ENCODE measurements at places on chromosomes 4 and X. TPM values are rescaled to one million over a fixed set of nuclear protein-coding genes. Genes with fewer than 3 reads are reported as not detected.

DNA sequence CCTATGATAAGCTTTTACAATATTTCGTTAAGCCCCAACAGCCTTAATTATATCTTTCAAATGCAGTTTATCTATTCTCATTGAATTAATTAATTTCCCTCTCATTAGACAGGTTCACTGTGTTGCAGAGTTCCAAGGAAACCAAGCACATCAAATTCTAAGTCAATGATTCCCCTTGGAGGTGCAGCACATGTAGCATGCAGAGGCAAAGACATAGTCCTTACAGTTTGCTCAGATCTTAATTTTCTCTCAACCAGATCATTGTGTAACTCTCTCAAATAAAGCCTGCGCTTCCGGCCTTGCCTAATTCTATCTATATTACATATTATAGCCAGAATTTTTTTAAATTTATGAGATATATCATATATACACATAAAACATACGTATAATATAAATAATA, 205.4 kb downstream of the GRIA2 start:
- no peak for DNase-seq

DNA sequence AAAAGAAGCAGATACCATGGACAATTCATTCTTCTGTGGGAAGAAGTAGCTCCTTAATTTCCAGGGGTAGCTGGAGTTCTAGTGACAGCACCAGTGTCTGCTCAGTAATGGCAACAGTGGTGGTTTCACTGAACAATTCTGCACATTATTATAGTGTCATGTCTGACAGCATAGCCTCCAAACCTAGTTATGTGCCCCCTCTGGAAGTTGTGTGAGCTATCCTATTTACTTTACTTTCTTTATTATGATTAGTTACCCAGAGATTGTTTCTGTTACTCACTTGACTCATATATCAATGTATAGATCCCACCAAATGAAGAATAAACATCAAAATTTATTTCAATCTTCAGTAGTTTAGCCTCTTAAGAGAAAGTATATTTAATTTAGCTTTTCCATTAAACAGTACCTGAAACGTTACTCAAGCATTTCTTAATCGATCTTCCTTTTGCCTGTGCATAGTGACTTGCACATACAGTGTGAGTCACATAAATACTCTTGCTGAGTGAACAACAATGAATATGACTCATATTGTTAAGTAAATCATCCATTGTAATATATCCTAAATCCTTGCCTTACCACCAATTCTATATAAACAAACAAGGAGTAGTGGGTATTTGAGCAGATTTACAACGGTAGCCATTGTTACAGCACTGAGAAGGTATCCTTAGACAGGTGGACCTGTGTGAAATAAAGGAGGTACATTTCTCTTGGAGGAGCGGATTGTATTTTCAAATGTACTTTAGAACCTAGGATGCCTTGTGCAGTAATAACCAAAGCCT, 534.7 kb downstream of the ANKRD50 start:
- DNase-seq, result peak; percentile 91

GRCh38 chr4:71198958-71199357, 139.9 kb upstream of the SLC4A4 start:
- DNase-seq, result no peak

- no peak for DNase-seq
Measured at GRCh38 chr4:18252052-18252451, 230.5 kb upstream of the LCORL start.

GRCh38 chr4:113899271-113900070, 80.0 kb downstream of the ARSJ start:
- DNase-seq, result no peak

DNA sequence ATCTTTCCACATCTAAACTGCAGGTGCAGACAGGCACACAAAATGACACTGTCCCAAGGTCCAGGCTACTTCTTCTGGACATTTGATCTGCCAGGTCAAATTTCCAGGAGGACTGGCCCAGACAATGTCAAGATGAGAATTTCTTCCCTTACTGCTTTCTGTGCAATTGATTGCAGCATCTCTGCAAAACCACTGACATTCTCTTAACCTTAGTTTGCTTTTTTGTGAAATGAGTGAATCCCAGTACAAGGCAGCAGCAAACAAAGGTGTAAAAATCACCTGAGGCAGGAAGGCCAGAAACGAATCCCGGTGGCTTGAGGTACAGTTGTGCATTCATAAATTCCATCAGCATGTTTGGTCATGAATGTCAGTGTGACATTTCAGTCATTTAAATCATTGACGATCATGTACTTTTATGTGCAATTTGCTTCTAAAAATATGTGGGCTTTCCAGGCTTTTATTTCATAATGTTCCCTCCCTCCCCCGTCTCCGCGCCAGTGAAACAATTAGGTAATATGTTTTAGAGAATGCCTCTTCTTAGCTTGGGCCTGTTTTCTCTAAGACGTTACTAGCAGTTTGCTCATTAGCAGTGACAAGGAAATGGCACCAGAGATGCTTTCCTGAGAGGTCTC, 39.1 kb downstream of the NHS start:
- DNase-seq, result no peak

- DNase-seq, result peak; percentile 59
Measured at GRCh38 chr4:138259271-138259670, 17.1 kb upstream of the SLC7A11 start.

- no peak for DNase-seq
Measured at GRCh38 chr4:38902695-38903094, 35.1 kb downstream of the FAM114A1 start.

GRCh38 chrX:111244235-111244750, 26.0 kb downstream of the CAPN6 start:
- peak; percentile 12 for DNase-seq

GRCh38 chr4:68250151-68250930, 4.8 kb upstream of the TMPRSS11B start:
- peak; percentile 22 for DNase-seq

Gene PROM1
- 0.17 TPM for total RNA-seq

Gene HPGD
- total RNA-seq, result 0.26 TPM

Gene PTPN13
- total RNA-seq, result 55.2 TPM

Gene GAB1
- total RNA-seq, result 10.6 TPM

Gene RGN
- total RNA-seq, result 23.8 TPM
